ENCODE measurements at places on chromosomes 12 and 14.

DNA sequence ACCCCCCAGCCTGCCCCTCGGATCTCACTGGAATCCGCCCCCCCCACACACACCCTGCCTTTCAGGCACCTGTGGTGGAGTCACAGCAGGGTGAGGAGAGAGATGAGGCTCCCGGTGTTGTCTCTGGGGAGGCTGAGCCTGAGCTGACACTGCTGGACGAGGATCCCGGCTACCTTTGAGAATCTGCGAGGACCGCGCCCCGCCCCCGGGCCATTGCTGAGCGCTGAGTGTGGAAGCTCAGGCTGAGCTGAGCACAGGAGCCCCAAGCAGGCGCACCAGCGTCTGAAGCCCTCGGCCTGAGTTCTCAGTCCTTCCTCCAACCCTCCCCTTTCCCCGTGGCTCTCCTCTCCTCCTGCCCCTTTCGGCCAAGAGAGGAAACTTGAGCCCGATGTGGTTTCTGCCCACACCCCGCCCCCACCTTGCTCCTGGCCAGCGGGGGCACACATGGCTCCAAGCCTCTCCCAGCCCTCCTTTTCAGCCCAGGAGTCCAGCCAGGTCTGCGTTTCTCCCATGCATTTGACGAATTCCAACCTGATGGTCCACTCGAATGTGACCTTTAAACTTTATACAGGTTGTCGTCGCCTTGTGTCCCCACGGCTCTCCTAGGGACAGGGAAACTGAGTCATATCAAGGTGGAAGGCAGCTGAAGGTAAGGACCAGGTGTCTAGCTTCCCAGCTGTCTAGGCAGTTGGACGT lies at the start of gene NFE2:
Gene NFE2 (minus strand): TSS at position 284 of the 696 bp plus-strand sequence. CDS start 5,767 bp downstream, outside the sequence.
- peak; percentile 34 for DNase-seq

- no peak for DNase-seq
Observed at GRCh38 chr14:41957459-41957858, 350.8 kb downstream of the LRFN5 start.

GRCh38 chr12:77608271-77608824 lies 222.3 kb upstream of the NAV3 start:
- DNase-seq: no peak

DNA sequence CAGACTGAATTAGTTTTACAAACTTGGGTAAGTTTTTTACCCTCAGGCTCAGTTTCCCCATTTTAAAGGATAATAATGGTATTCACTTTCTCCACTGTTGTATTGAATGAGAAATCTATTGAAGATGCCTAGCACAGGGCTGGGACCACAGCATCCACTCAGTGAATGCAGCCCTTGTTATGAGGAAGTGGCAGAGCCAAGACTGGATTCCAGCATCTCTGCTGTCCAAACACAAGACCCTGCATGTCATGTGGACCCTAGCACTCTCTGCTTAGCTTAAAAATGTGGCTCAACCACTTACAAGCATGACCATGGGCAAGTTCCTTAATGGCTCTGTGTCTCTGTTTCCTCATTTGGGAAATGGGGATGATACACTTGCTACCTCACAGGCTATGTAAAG lies 24.1 kb upstream of the TRIM9 start:
- no peak for DNase-seq

DNA sequence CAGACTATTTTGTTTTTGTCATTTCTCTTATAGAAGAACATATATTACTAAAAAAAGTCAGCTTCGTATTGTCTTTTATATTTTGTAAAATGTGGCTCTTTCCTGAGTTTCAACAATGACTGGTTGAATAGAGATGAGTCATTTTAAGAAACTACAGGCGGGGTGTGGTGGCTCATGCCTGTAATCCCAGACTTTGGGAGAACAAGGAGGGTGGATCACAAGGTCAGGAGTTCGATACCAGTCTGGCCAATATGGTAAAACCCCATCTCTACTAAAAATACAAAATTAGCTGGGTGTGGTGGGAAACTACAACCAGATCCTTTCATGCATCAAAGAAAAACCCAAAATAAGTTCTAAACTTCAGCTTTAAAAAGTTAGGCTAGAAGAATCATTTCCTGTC lies 28.8 kb downstream of the HECTD4 start:
- DNase-seq: no peak

DNA sequence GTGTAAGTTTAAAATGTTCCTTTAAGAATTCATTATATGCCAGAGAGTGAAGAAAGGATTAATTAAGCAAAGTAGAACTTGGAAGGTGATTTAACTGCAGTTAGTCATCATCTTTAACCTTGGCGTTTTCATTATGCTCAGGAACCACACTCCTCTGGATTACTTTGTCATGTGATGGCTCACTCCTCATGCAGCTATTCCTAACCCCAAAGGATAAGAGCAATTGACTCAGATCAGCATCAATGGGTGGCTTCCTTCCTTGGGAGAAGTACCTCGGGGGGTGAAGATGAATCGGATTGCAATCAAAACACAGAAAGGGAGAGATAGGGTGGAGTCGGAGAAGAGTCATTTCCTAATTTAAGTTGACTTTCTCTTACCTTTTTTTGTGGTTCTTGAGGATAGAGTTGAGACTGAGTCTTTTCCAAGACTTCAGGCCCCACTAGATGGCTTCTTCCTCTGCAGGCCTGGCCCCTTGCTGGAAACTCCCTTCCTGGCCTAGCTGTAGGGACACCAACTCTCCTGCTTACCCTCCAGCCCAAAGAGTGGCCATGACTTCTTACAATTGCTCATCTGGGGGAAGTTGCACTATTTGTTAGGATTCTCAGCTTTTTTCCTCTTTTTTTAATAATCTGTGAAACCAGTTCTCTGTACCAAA lies 238.6 kb upstream of the DDHD1 start:
- no peak for DNase-seq

GRCh38 chr12:69580074-69580473 lies 5.2 kb upstream of the CCT2 start:
- no peak for DNase-seq

- no peak for DNase-seq
Observed at GRCh38 chr12:44101475-44101874, 265.6 kb downstream of the TMEM117 start.

GRCh38 chr14:60805841-60806430 lies 71.4 kb downstream of the MNAT1 start:
- no peak for DNase-seq

DNA sequence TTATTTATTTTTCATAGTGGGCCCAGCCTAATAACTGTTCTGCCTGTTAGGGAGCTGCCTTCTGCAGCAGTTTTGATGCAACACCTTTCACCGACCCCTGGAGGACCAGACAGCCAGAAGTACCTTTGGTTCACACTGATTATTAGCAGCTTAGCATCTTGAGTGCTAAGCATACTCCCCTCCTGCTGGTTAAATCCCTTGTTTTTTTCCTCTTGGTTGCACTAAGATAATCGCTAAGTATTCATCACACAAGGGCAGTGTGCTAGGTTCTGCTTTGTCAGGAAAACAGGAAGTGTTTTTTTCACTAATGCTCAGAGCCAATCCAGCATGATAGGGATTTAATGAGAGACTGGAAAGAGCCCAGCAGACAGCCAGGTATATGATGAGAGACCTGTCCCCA lies 437.0 kb downstream of the FUT8 start:
- DNase-seq: no peak
